ENCODE measurements at places on chromosomes 6 and 20.

DNA sequence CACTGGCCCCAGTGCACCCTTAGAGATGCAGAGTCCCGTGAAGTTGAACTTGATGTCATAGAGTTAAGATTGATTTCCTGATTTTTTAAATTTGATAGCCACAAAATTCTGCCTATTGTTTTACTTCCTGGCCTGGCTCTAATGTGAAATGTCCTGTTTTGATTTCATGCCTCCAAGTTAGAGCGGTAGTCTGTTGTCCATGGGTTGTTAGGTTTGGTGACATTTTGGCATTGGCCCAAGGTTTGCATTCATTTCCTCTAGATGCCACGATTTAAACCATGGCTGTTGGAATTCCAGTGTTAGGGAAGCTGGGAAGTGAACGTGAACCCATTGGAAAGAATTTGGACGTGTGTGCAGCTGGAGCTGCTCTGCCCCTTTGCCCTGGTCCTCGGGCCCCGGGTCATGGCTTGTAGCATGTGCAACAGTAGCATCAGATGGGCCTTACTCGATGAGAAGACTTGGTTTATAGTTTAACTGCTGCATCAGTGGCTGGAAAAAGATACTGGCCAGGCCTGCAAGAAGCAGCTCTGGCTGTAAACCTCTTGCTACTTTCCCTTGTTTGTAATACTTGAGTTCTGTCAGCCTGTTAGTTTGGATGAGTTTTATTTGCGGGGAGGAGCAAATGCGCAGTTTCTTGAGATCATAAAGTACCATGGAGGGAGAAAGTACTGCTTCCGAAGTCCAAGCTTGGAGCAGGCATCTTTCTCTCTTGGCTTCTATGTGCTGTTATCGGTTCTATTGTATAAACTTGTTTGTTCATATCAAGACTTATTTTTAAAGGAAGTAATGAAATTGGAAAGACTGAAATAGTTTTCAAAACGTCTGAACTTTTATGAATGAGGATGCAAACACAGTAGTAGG is 121.4 kb upstream of the CLDN20 start:
- DNase-seq: no peak

- DNase-seq: no peak
Observed at GRCh38 chr20:57592263-57593092, 27.7 kb downstream of the ZBP1 start.

GRCh38 chr6:158150701-158151100 is 17.4 kb downstream of the SERAC1 start:
- no peak for DNase-seq

DNA sequence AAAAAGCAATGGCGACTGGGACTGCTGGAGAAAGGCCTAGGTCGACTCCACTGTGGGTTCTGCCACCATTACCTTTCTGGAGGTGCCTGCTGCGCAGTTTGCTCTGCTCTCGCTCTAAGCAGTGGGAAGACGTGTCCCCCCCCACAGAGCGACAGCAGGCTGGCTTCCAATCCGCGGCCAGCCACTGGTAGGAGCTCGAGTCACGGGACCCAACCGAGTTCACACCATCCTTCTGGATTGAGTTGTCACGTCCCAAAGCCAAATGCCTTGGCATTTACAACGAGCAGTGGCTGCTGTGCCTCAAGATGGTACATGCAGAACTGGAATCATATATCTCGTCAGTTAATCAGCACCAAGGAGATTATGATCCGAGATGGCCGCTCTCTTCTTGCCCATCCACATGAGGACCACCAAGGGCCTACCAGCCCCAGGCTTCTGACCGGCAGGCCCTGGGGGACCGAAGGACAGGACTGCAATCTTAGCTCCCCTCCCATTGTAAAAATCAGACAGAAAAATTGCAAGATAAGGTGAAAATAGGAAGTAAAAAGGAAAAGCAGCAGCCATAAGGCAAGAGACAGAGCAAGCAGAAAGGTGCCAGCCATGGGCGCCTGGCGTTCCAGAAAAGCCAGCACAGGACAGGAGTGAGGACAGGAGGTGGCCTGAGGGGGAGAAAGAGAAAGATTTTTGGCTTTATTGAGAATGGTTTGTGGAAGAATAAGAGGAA is 74.4 kb downstream of the TRAM2 start:
- no peak for DNase-seq

DNA sequence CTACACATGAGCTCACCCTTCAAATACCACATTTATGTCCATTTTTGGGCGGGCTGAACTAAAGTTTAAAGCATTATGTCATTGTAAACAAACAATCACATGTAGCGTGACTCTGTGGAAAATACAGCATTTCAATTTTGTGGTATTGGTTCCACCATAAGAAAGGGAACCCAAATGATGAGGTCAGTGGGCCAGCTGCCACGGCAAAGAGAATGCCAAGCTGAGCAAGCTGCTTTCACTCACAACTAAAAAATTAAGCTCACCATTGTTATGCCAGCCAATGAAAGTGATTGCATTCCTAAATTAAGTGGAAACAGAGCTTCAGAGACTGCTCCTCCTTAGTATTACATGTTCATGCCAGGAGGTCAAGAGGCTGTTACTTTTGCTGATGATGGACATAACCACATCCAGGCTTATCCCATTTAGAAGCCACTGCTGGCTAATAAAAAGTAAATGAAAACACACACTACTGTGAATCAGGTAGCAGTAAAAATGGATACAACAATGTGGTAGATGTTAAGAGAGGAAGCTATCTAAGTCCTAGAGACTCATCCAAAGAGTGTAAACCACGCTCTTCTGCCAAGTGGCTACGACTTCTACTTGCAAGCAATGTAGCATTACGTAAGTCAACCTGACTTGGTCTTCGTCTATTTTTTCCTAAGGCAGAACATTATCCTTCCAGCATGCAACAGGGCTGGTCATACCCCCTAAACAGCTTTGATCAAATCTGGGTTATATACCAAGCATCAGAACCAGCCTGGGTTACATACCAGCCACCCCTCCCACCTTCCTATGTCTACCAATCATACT is 164.8 kb downstream of the BACH2 start:
- DNase-seq: no peak

DNA sequence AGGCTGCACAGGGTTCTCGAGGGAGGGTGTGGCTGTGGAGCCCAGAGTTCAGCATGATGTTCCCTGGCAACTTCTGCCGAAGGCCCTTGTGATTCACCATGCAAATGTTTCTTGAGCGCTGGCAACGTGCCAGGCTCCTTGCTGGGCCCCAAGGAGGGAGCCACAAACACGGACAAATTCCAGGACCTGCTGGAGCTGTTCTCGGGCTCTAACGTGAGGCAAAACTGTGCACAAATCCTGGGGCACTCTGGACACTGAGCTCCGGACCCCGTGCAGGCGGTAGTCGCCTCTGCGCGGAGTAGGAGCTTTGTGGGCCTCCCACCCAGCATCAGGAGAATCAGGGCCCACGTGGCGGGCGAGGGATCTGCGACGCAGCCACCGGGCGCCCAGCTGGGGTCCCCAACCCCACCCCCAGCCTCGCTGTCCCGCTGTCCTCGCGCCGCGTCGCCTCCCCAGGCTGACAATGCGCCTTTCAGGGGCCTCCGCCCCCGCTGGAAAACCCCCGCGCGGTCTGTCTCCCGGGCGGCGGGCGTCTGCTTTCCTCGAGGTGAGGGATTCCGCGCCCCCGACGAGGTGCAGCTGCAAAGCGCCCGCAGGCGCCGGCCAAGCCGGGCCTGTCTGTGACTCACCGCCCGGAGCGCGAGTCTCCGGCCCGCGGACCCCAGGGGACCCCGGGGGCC is 31.7 kb upstream of the SCUBE3 start:
- DNase-seq: no peak

- no peak for DNase-seq
Observed at GRCh38 chr6:97288188-97288587, 5.2 kb upstream of the MMS22L start.

DNA sequence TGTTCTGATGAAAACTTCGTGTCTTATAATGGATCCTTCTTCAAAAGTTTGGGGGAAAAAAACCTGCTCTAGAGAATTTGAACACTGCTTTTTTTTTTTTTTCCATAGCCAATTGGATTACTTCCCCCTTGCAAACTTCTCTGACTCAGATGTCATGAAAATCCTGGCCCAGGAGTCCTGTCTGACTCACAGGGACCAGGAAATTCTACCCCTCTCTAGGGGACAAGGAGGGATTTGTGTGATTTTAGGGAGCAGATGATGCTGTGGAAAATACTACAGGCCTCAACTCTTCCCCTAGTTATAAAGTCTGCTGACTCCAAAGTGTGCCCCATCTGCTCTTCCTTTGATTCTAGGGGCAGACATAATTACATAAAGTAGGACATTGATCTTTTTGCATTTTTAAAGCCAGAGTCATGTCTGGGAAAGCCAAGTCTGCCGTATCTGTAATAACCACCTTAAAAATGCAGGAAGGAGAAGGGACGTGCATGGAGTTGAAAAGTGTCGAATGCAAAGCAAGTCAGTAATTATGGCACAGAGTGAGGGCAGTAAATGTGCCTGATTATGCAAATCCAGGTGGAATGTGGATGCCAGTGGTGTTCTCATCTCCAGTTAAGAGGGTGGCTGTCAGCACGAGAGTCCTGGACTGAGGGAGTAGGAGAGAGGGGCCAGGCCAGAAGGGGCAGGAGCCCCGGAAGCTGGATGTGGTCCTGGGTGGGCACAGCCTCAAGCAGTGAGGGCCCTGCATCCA is 144.3 kb upstream of the SULF2 start:
- no peak for DNase-seq

GRCh38 chr6:83852528-83853177 is 507 bp upstream of the RIPPLY2 start:
- no peak for DNase-seq

GRCh38 chr6:169171016-169171415 is 82.6 kb downstream of the THBS2 start:
- DNase-seq: no peak

- DNase-seq: no peak
Observed at GRCh38 chr20:1663917-1664316, 6.3 kb upstream of the SIRPG start.

GRCh38 chr6:49835140-49835539 is 31.2 kb downstream of the CRISP1 start:
- DNase-seq: no peak

All from GM12892 (cell line).